ENCODE measurements at places on chromosomes 12 and 14.

DNA sequence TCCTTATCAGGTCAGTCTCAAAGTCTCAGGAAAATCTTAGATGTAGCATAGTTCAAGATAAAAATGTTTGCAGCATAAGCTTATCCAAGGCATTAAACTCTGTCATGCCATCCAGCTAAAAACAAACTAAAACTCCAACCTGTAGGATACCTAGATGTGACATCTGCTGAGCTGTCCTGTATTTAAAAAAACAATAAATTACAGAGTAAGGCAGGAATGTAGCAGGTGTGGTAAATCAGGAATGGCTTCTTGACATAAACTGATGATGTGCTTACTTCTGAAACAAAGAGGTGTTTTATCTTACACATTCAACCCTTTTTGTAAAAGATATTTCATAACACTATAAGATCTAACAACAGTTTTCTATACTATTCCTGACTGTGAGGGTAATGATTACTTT lies 30.6 kb upstream of the DLGAP5 start:
- DNase-seq = no peak

DNA sequence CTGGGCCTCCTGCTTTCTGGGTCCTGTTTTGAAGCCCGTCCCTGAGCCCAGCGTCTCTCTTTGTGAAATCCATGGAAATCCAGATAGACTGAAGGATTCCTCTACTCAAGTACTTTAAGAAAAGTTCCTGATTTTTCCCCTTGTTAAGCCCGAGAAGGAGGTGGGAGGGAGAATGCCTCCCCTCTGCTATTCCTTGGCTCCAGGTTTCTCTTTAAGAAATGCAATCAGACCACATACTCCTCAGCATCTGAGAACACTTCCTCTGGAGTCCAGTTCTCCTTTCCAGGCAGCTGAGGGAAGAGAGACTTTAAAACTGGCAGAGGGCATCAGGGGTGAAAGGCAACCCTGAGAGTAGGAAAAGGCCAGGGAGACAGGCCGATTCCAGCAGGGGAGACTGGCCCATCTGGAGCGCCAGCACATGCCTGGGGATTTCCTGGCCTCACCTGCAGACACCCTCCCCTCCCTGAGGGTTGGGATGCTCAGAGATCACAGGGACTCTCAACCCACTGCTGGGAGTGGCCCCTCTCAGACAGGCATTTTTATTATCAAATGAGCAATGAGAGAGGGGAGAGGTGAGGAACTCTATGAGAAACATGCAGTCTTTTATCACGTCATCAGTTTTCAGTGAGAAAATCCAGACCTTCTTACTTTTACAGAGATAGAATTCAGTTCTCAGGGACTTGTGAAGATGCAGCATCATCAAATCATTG lies 2.0 kb upstream of the EMP1 start:
- DNase-seq = no peak

- no peak for DNase-seq
Measured at GRCh38 chr12:5718680-5719079, 226.4 kb downstream of the ANO2 start.

DNA sequence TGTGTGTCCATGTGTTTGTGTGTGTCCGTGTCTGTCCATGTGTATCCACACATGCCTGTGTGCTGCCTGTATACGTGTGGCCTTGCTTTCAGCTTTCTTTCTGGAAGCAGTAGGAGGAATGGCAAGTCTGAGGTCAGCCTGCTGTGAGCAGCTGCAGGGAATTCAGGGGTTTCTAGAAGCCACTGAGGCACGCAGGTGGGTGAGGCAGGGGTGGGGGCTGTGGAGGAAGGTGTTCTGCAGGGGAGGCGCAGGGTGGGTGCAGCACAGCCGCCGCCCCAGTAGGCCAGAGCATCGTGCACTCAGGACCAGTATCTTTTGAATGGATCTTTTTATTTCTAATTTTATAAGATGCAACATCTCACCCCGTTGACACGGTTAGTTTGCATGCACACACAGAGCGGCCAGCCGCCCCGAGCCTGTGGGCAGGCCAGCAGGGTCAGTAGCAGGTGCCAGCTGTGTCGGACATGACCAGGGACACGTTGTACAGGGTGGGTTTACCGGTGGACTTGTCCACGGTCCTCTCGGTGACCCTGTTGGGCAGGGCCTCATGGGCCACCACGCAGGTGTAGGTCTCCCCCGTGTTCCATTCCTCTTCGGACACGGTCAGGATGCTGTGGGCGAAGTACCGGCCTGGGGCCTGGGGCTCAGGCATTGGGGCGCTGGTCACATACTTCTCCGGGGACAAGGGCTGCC lies 327.7 kb downstream of the TMEM121 start:
- no peak for DNase-seq

DNA sequence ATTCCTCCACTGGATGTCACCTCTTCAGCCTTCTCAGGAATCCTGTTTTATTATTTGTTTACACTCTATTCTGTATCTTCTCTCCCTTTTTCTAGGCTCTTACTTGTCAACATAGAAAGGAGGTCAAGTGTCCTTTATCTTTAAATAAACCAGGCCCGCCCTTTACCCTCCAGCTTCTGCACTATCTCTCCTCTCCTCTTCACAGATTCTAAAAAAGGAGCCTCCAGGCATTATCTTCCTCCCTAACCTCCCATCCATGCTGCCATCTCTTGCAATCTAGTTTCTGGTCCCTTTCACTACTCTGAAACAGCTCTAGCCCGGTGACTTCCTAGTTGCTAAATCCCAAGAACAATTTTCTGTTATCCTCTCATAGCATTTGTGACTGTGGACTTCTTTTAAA lies 24.1 kb upstream of the ARID2 start:
- no peak for DNase-seq

DNA sequence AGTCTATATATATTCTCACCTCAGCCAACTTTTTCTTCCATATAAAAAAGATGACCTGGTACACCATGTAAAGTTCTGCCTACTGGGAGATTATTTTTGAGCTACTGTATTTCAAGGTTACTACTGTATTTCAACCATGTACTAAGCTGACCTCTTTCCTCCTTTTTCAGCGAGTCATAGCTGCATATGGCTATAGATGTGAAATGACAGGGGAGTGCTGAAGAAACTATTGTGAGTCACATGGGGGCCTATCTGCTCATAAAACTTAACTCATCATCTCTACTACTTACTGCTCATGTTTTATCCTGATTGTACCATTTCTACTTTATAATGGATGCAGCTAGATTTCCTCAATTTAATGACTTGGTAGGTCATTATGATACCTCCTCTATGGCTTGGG lies 571.4 kb upstream of the ATP2B1 start:
- DNase-seq = no peak

DNA sequence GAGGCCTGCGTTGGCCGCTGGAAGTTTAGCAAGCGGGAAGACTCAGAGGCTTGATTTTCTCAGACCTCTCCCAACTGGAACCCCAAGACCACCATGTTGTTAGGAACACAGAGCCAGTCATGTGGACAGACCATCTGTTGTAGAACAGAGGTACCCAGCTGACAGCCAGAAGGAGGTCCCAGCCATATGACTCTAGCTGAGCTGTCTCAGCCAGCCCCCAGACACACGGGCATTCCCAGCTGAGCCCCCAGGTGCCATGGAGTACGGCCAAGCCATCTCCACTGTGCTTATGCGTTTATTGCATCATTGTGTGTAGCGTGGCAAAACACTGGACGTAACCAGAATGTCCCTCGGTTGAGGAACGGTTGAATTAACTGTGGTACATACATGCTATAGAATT lies 421.9 kb downstream of the TMEM132D start:
- DNase-seq = no peak

- no peak for DNase-seq
Measured at GRCh38 chr14:92362781-92363235, 39.8 kb downstream of the SLC24A4 start.

- no peak for DNase-seq
Measured at GRCh38 chr14:50784683-50785456, 46.1 kb downstream of the NIN start.

- no peak for DNase-seq
Measured at GRCh38 chr12:115756804-115757203, 520.7 kb downstream of the MED13L start.

GRCh38 chr14:69204753-69205152 lies 13.5 kb downstream of the EXD2 start:
- no peak for DNase-seq

Data from stimulated activated CD8-positive, alpha-beta memory T cell treated with anti-CD3 and anti-CD28 coated beads, Interleukin-4, amount 100 ng/mL, for 1 hour (primary cell).